ENCODE measurements at places on chromosomes 4 and X. TPM values are rescaled to one million over a fixed set of nuclear protein-coding genes. Genes with fewer than 3 reads are reported as not detected.

The PARM1 gene
- total RNA-seq, result 0.48 TPM

The EVC gene
- 12.5 TPM for total RNA-seq

The CT55 gene
- total RNA-seq, result not detected

The CXorf38 gene
- total RNA-seq, result 11.3 TPM

The STATH gene
- not detected for total RNA-seq

The DCAF12L2 gene
- 0.07 TPM for total RNA-seq

The EPHA5 gene
- 0.45 TPM for total RNA-seq

The DMRTC1 gene
- not detected for total RNA-seq

The FSTL5 gene
- not detected for total RNA-seq

The ANK2 gene
- total RNA-seq, result 1.8 TPM

The ATP2B3 gene
- not detected for total RNA-seq

The ETDA gene
- not detected for total RNA-seq

The COL25A1 gene
- not detected for total RNA-seq

The NR0B1 gene
- 26.6 TPM for total RNA-seq

The GPR143 gene
- 0.56 TPM for total RNA-seq

All from A549 treated with ZK216348 at 1 μM for 4 hours (cell line).